Esophagus squamous epithelium (tissue), 5 donors: ENCODE measurements at places on chromosomes 1 and 21.
A peak's percentile ranks its signal among the peaks of the same experiment; 100 is the strongest.

DNA sequence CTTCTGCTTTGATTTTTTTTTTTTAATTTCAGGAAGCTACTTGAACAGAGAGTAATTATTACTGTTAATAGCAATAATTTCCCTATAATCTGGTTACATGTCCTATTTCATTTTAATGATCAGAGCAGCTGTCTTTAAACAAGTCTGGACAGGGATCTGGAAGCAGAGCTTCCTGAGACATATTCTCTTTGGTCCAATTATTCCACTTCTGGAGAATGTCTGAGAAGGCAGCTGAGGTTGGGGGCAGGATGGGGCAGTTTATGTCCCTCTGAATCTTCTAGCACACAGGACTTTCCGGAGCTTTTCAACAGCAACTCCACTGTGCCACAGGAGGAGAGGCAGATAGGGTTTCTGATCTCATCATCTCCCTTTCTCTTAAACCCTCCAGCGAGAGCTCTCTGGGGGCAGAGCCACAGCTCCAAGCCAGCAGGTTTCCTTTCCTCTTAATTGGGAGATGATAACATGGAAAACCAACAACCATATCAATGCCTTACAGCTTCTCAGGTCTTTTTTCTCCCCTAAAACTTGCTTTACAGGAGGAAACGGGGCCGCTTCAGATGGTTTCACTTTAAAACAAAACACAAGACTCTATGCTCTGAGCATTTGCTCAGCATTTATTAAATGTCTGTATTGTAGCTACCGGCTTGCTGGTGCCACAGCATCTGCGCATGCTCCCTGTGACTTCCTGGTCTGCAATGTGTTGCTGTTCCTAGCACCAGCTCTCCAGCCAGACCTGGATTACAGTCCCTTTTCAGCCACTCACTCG lies 425.7 kb upstream of the USP24 start:
- DNase-seq: no peak

DNA sequence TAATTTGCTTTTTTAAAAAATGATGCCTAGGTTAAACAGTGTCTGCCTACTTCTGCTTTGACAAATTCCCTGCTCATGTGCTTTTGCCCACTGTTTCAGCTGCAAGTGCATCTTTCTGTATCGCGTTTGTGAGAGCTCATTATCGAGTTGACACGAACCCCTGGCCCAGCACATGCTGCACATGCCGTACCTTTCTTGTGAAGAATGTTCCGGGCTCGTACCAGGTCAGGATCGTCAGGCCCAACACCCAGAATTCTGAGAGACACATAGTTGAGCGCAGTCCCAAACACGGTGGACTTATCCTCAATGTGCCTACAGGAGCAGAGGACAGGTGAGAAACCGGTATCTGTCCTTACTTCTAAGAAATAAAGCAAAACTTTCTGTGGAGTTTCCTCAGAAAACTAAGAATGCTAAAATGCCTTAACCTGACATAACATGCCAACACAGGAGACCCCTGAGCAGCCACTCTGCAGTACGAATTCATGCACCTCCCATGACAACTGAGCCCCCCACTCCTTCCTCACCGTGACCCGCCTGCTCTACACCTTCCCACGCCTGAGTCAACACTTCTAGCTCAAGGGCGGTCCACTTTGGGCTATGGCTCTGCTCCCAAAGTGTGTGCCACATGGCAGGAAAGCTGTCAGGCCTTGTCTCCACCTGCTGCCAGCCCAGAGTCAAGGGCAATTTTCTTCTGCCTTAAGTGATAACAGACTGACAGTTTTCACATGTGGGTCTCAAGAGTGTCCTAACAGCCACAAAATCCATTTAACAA lies 6.7 kb downstream of the LSS start:
- no peak for DNase-seq

GRCh38 chr1:117629625-117630422 lies 24.0 kb downstream of the TENT5C start:
- DNase-seq: no peak

DNA sequence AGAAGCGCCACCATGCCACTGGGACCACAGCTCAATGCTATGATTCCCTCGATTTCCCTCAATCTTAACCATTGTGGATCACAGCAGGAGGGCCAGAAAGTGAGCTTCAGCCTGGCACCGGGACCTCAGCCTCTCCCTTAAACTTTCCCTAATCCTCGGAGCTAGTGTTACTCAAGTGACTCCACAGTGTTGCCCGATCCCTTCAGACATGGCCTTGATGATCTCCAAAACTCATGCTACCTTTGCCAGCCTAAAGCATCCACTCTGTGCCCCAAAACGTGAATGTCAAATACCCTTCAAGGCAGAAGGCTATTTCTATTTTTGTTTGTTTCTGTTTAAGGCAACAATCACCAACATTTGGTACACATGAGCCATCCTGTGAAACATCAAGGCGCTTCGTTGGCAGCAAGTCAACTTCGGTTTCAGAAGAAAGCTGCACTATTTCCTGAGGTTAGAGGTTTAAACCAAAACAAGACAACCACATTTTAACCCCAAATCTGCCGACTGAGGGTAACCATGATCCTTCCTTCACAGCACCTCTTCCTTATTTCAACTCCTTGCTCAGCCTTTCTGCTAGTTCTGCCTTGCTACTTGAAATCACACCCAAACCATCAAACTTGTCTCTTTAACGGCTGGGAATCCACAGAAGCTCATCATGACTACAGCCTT lies 94.4 kb upstream of the KRTAP19-8 start:
- DNase-seq: no peak

DNA sequence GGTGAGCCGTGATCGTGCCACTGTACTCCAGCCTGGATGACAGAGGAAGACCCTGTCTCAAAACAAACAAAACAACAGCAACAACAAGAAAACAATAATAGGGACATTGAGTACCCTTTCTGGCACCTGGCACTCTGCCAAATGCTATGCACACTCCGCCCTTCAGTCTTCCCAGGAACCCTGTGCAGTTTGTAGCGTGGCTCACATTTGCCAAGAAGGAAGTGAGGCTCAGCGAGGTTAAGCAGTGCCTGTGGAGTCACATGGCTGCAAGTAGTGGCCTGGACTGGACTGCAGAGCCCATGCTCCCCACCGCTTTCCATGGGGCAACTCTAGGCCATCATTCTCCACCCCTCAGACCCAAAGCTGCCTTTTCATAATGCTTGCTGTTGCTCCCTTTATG lies 5.3 kb upstream of the EVA1B start:
- no peak for DNase-seq

GRCh38 chr1:108704496-108704895 lies 8.2 kb upstream of the FNDC7 start:
- no peak for DNase-seq

- DNase-seq: no peak
These were observed 699.8 kb downstream of the PTPRU start for GRCh38 chr1:29936031-29936544.

GRCh38 chr1:8684590-8684989 lies 132.8 kb downstream of the RERE start:
- no peak for DNase-seq

- no peak for DNase-seq
These were observed 56.4 kb downstream of the HLCS start for GRCh38 chr21:36909901-36910561.

- no peak for DNase-seq
These were observed 57.4 kb upstream of the CITED4 start for GRCh38 chr1:40919475-40920011.

GRCh38 chr1:172429331-172430127 lies 9.0 kb downstream of the C1orf105 start:
- DNase-seq: no peak

DNA sequence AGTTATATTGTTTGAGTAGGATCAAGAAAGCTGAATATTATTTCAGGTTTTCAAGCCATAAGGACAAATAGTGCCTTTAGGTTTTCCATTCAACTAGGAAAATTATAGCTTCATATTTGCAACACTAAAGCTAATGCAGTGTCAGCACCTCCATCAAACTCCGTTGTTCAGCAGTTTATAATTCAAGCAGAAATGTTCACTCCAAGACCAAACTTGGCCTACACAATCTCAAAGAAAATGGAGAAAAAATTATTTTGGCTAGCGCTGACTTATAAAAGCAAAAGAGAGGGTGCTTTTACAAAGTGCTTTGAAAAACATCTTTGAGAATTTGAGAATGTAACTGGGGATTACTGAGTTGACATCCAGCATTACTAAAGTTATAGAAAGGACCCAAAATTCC lies 1.4 kb downstream of the SPAG17 start:
- no peak for DNase-seq

DNA sequence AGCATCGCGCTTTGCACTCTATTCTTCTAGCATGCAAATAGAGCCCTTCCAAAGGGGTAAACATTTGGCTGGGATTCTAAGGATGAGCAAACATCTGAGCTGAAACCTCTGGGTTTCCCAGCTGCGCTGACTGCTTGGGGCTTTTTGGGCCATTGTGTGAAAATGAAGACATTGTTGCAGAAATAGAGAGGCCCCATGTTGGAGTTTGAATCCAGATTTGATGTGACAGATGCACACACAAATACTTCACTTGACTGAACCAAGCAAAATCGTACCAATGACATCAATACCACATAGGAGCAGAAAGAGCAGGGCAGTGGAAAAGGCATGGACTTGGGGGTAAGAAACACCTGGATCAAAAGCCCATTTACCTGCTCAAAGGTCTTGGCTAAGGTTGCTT lies 144.6 kb upstream of the HMGB4 start:
- DNase-seq: no peak

DNA sequence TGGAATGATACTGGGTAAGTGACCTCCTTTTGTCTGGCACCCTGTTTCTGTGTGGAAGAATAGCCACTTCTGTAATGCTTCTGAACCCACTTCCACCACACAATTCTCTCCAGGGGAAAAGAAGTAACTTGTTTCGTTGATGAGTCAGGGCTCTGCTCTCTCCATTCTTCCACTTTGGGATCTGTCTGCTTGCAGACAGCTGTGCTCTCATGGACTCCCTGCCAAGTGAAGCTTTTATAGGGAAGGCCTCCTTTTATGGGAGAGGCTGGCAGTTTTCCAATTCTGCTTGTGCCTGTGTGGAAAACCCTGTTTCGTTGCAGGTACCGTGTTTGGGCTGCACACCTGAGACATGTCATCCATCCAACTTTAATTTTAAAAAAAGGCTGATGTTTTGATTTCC lies 130.7 kb downstream of the GIPC2 start:
- DNase-seq: no peak

GRCh38 chr1:88036345-88037014 lies 647.6 kb upstream of the PKN2 start:
- DNase-seq: no peak

DNA sequence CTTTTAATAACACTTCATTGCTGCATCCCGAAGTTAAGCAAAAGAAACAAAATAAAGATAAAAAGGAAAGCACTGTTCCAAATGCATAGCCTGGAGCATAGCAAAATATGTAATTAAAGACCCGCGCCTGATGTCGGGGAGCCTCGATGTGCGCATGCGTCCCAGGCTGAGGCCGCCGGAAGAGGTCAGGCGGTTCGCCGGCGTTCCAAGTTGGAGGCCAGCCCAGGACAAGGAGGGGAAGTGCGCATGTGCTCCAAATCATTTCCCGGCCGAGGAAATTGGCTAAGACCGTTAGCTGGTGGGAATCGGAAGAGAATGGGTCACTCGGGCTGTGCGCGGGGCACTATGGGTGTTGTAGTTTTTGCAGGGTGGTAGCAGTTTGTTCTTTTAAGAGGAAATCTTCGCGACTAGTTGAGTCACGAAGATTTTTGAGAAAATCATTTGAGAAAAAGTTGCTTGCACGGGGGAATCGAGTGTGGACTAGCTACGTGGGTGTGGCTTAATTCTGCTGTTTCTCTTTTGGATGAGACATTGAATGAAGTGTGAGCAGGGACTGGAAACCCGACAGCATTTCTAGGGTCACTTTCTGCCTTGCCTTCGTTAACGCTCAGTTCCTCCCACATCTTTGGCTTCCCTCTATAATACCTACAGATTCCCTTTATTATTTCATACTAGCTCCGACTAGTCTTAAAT lies 31.0 kb upstream of the CD1D start:
- DNase-seq: peak; percentile 29

DNA sequence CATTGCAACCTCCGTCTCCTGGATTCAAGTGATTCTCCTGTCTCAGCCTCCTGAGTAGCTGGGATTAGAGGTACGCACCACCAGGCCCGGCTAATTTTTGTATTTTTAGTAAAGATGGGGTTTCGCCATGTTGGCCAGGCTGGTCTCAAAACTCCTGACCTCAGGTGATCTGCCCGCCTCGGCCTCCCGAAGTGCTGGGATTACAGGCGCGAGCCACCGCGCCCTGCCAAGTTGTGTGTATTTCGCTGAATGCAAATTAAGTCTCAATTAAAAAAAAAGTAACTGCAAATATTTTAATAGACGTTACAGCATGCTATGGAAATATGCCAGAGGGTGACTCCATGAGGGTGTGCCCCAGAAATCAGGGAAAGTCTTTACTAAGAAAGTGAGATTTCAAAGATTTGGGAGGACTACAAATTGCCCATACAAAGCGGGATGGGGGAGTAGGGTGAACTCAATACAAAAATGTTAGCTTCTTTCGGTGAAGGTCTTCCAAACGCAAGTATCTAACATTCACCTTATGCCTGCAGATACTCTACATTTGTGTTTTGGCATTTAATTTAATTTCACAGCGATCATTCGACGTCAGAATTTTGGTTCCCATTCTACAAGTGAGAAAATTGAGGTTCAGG lies 85.6 kb downstream of the NKAIN1 start:
- DNase-seq: no peak

DNA sequence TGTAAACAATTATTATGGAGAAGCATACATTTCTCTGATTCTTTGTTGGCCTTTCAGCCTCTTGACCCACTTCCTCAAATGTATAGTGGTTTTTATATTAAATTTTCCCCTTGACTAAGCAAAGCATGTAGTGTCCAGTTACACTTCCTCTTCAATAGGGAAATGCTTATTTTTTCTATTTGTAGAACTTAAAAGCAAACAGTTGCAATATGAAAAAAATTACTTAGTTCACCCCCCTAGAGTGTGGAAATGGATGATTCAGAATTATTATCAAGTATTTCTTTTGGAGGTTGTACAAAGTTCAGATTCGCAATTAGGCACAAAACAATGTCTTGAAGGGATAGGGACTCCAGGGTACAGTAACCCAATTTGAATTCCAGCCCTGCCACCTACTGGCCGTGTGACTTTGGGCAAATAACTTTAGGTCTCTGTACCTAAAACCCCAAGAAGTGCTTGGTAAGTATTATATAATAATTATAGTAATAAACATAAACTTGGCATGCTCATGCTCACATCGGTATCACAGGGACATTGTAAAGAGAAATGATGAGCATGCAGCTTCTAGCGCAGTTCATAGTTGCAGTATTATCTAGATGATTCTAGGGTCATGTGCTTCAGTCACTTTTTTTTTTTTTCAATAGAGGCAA lies 28.6 kb upstream of the IFNGR2 start:
- no peak for DNase-seq

DNA sequence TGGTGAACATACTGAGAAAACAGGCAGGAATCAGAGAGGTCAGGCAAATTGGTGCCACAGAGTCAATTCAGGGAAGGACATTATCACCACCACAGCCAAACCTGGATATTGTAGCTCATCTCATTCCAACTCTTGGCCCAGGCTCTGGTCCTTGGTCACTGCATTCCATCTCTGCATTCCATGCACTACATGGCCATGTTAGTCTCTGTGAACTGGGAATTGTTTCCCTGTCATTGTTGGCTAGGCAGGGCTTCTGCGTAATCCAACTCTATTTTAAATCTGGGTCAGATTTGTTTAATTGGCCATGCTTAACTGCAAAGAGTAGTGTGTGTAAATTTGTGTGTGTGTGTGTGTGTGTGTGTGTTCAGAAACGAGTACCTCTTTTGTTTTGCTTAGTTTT lies 837.6 kb upstream of the ADAMTS5 start:
- DNase-seq: no peak
